Fibroblast of skin of right quadriceps (primary cell): ENCODE measurements at places on chromosomes 12 and 14.
A peak's percentile ranks its signal among the peaks of the same experiment; 100 is the strongest.

- DNase-seq = no peak
Observed at GRCh38 chr12:59056966-59057365, 136.7 kb upstream of the LRIG3 start.

GRCh38 chr12:8697120-8697475 is 693 bp upstream of the RIMKLB start:
- DNase-seq = no peak

- no peak for DNase-seq
Observed at GRCh38 chr14:50230401-50230700, 1.0 kb downstream of the SOS2 start.

- peak; percentile 9 for DNase-seq
Observed at GRCh38 chr14:22420598-22421186, 168.3 kb downstream of the DAD1 start.
